Pericardium fibroblast (primary cell): ENCODE measurements at places on chromosomes 2 and 18. TPM values are rescaled to one million over a fixed set of nuclear protein-coding genes. Genes with fewer than 3 reads are reported as not detected.

SLC9A4 gene
- not detected in 2 replicates for total RNA-seq

UGT1A4 gene
- total RNA-seq: not detected in 2 replicates

MAP3K19 gene
- not detected in 2 replicates for total RNA-seq

PLEKHA3 gene
- total RNA-seq: 3.4 and 4.3 TPM in 2 replicates

SCYGR2 gene
- total RNA-seq: not detected in 2 replicates
